ENCODE measurements at places on chromosomes 4 and X. TPM values are rescaled to one million over a fixed set of nuclear protein-coding genes. Genes with fewer than 3 reads are reported as not detected.
A peak's percentile ranks its signal among the peaks of the same experiment; 100 is the strongest.

Gene FRMD7
- total RNA-seq, result 1.5 TPM

- DNase-seq, result peak; percentile 44
Measured at GRCh38 chrX:265502-265901, 15.7 kb upstream of the PLCXD1 start.

GRCh38 chr4:2741626-2742025 is 14.5 kb downstream of the TNIP2 start:
- DNase-seq, result peak; percentile 92

GRCh38 chr4:83285055-83285407 is 433 bp upstream of the COQ2 start:
- no peak for DNase-seq

All from osteoblast (primary cell).